Activated CD4-positive, CD25-positive, alpha-beta regulatory T cell treated with anti-CD3 and anti-CD28 coated beads, Interleukin-2, amount 50 U/mL, for 24 hours (primary cell): ENCODE measurements at places on chromosomes 2 and 18.

GRCh38 chr2:240467659-240468302 lies 32.3 kb downstream of the GPC1 start:
- ATAC-seq: no peak

- no peak for ATAC-seq
Measured at GRCh38 chr18:23884681-23885375, 129.7 kb upstream of the TTC39C start.

DNA sequence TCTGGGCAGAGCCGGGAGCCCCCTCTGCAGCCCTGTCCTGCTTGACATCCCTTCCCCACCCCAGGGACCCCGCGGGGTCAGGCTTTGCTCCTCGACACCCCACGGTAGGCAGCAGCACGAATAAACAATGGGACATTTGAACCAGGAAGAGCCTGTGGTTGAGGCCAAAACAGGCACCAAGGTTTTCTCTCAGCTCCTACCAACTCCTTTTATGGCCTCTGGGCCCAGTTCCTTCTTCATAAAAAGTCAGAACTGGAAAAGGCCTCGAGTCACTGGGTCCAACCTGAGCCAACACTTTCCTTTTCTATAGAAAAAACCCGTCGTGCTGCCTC lies 20.6 kb downstream of the TEX44 start:
- ATAC-seq: no peak

GRCh38 chr2:25897506-25897905 lies 19.2 kb upstream of the ASXL2 start:
- no peak for ATAC-seq

DNA sequence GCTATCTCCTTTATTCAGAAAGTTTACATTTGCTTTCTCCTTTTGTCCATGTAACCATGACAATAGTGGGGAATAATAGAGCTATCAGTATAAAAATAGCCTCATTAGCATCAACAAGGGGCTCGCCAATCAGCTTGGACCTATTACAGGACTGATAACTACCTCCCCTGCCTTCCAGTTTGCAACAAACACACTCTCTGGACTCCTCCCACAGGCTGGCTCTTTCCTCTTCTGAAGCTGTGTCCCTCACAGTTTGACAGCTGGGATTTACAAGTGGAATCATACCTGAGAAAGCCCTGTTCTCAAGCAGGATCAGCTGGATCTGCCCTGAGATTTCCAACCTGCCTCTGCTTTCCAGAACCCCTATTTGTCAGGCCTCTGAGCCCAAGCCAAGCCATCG lies 162.5 kb downstream of the GRB14 start:
- no peak for ATAC-seq

DNA sequence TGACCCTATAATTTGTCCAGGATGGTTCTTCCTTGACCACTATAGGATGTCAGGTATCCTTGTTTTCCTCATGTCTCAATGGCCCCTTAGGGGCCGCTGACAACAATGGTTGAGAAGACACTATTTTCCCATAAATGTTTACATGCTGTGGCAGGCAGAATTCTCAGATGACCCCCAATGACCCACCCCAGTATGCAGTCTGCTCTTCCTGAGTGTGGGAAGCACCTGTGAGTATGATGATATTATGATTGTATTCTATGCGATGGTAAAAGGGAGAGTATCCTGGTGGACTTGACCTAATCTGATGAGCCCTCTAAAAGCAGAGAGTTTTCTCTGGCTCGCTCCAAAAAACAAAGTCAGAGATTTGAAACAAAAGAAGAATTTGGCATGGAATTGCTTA lies 123.1 kb upstream of the DLX2 start:
- ATAC-seq: no peak

DNA sequence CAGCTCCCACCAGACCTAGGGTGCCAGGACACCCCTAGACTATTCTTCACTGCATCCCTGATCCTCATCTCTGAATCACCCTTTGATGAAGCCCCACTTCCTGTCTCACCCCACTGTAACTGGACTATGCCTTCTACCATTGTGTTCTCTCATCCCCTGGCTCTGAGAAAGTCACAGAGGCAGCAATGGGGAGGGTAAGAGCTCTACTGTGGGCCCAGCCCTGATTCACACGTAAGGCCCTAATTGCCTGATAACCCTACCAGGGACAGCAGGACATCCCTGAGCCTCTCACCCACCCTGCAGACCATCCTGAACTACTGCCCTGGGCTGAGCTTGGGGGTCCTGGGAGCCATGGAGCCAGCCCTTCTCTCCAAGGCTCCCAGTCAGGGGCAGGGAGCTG lies 1.5 kb upstream of the PROM2 start:
- ATAC-seq: no peak

DNA sequence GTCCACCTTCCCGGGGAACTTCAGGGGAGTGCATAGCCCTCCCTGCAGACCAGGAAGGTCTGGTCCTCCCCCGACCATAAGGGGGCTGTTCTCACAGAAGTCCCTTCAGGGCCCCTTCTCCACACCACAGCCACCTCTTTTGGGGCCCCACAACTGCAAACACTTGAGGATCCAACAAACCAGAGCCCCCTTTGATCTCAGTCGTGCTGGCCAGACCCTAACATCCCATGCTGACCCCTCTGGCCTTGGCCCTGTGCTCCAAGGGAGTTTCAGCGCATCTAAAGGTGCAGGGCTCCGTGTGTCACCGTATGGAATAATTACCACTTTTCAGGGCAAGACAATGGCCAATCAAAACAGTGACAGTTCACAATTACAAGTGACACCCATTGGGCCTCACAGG lies 57.7 kb downstream of the ADNP2 start:
- ATAC-seq: no peak

DNA sequence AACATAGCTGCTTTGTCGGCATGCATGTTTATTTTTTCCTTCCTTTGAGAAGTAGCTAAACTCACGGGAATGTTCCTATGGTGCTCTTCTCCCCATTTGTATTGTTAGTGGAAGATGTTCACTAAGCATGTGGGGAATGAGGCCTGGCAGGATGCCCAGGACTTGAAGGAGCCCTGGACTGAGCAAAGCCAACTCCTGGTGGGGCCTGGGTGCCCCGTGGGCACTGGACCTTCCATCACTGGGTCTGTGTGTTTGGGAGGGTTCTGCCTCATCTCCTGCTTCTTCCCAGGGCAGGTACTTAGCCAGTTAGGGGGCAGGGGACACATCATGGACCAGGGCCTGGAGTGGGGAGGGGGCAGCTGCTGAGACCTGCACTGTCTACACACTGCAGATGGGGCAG lies 49.3 kb downstream of the ACAA2 start:
- ATAC-seq: no peak

DNA sequence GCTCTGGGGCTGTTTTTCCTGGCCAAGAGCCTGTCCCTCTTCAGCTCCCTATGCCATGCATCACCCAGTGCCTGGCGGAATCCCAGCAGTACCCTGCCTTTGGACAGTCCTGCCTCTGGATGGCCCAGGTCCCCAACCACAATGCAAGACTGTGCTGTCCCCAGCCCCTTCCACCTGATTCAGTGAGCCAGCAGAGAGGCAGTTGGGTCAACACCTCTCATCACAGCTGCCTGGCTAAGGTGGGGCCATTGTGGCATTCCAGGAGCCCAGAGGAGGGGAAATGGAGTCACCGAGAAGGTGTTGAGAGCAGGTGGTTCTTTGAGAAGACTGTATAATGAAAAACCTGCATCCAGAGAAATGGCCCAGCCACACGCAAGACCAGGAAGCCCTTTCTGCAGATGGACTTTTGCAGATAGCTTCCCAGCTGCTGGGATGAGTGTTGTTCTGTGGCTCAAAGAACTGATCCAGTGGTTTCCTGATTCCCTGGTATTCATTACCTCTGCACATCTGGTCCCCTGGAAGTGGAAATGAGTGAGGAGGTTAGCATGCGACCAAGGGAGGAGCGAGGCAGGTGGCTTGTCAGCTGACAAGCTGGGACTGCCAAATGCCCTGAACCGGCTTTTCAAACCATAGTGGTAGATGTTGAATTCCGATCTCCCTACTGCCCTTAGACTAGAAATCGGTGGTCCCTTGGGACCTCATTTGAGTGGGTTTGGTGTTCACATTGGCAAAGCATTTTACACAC lies 1.7 kb upstream of the ASPRV1 start:
- no peak for ATAC-seq

DNA sequence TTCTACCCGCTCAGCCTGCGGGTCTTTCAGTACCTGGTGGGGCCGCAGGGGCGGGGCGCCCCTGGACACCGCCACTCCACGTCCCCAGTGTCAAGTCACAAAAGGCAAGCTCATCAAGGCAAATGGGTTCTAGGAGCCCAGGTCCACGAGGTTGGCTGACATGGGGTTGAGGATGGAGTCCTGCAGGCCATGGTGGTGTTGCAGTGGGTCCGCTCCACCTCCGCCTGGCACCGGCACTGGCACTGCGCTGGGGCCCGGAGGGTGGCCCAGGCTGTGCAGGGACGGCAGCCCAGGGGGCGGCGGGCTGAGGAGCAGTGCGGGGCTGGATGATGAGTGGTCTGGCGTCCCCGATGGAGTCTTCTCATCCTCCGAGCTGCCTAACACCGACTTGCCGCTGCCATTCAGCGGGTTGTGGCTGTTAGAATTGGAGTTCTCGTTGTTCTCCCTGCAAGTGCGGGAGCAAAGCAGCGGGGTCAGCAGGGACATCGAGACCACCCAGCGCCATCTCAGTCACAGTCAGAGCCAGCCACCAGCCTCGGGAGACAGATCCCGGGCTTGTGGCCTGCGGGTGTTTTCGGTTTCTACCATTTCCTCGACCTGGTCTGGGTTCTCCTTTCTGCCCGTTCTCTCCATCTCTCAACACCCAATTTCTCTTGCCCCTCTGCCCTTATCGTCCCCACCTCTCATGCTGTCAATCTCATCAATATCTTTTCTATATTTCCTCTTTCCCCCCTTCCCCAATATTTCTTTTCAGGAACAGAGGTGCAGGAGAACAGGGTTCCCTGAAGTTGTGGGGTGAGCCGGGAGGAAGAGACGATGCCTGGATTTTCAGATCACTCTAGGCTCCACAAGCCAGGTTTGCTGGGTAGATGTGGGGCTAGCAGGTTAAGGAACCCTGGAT lies 3.0 kb downstream of the SIX2 start:
- no peak for ATAC-seq

DNA sequence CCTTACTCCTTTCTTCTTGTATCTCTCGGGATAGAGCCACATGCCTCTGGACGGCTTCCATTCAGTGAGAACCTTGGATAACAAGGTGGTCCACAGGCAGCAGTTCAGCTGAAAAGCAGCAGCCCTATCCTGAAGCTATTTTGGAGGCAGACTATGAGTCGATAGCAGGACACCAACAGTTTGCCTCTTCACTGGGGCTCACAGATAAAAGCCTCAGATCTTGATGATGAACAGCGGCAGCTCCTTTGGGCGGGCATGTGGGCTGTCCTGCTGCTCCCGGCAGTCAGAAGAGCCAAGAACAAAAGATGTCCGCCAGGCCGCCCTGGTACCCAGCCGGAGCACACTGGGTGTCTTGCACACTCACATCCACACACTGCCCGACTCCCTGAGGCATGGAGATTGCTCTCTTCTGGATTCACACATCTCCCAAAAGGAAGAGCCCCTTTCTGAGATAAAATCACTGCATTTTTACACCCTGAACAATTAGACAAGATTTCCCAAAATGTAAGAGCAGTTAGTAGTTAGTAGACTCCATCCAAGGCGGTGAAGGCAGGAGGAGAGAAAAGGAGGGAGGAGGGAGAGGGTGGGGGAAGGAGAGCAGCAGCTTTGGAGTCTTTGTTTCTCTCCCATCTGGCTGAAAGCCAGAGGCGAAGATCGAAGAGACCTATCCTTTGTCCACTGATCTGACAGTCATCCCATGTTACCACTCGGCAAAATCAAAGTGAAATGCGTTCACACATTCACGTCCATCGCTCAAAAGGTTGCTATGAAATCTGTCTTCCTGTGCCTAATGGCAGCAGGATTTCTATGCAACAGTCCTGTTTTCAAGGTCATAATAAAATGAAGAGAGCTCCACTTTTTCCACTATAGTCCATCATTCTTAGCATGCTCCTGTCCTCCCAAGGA lies 90.1 kb upstream of the KLF7 start:
- no peak for ATAC-seq

- ATAC-seq: peak; percentile 68
Measured at GRCh38 chr2:160269803-160270570, 69.9 kb upstream of the ITGB6 start.

DNA sequence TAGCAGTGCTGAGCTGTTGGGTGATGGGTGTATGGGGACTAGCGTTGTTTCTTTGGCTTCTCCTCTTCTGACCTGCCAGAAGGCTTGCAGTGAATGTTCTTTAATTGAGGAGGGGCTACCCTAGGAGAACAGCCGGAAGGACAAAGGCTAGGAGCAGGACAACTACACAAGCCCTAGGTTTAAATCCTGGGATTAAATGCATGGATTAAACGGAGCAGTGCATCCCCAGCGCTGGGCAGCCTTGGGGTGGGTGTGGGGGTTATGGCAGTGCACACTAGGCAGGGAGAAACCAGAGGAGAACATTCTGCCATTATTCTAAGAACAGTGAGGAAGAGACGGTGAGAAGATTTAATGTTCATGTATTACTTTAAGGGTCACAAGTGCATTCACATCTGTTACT lies 86.4 kb upstream of the MCFD2 start:
- ATAC-seq: no peak

- ATAC-seq: no peak
Measured at GRCh38 chr2:11168488-11168887, 13.2 kb downstream of the SLC66A3 start.

DNA sequence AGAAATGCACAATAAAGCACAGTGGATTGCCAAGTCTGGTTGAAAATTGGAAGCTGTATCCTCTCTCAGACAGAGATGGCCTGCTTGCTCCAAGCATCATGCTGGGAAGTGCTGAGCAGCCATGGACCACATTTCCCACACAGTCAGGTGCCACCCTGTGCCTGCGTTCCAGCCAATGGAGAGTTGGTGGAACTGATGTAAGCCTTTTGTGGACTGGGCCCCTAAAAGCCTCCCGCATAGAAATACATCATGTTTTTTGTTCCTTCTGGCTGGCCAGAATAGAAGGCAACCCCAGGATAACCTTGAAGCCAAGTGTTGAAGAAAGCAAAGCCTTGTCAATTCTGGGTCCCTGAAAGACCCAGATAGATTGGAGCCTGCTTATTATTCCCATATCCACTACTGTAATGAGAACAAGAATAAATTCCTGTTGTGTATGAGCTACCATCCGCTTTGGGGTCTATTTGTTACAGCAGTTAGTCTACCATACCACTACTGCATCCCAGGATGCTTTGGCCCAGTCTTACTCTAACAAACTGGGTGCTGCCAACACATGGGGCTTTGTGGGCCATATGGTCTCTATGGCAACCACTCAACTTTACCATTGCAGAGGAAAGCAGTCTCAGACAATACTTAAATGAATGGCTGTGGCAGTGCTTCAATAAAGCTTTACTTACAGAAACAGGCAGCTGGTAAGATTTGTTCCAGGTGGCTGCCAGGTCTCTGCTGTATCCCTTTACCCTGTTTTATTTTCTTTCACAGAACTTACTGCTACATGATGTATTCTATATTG lies 65.4 kb downstream of the POLE4 start:
- no peak for ATAC-seq

DNA sequence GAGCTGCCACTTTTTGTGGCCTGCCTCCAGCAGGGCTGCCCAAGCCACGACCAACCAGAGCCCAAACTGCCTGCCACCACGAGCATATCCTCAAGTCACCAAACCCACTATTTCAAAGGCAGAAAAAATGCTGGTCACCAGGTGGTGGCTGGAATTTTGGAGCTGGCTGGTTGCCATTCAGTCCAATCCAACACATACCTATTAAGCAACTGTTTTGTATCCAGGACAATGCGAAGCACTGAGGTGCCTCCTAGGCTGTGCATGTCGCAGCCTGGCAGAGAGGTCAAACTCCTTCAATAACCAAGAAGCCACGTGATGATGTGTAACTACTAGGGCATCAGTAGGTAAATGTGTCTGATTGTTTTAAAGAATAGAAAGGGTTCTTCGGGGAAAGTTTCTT lies 108.3 kb upstream of the PPP1CB start:
- no peak for ATAC-seq
